ENCODE measurements at places on chromosomes 6 and 20.

GRCh38 chr6:7784706-7785105 lies 58.8 kb downstream of the BMP6 start:
- DNase-seq: no peak

DNA sequence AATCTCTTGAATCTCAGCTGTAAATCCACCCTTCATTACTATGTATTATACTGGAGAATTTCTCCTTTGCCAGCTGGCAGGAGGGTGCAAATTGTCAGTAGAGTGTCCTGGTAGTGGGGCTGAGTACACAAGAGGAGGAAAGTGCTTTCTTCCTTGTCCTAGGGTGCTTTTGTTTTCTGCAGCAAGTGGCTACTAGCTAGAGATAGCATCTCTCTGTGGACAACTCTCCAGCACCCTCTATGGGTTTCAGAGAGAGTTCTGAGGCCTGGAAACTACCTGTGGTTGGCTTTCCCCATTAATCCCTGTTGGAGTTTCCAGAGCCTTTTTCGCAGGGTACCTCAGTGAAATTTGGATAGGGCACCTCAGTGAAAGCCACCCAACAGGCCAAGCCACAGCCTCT lies 422.5 kb upstream of the RGS17 start:
- no peak for DNase-seq

DNA sequence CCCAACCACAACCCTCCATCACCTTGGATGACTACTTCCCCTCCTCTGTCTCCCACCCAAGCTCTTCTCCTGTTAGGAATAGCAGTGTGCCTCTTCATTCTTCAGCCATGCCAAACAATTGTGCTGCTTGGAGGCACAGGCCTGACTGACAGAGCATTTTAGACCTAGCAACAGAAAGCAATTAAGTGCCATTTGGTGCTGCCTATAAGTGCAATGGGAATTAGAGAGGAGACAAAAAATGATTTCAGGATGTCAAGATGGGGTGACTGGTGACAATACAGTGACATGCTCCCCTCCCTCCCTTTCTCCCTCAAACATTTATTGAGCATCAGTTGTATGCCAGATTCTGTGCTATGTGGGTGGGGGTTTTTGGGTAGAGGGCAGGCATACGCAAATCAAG lies 322.6 kb upstream of the MOCS1 start:
- DNase-seq: no peak

DNA sequence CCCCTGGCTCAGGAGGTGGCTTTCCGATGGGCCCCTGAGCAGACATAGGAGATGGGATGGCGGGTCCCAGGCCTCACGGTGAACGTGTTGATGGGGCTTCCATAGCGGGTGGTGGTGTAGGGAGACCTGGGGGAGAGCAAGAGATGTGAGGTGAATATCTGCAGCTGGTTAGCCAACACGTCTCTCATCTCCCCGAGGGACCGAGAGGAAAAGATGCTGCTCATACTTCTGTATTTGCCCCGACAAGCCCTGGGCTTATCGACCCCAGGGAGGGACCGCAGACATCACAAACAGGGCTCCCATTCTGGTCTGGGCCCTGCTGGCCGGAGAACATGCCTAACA lies 38.7 kb downstream of the C6orf132 start:
- DNase-seq: no peak

- DNase-seq: no peak
Observed at GRCh38 chr6:17707371-17707651, 586 bp upstream of the NUP153 start.

- DNase-seq: no peak
Observed at GRCh38 chr6:109292420-109292819, 89.8 kb downstream of the CD164 start.
